ENCODE measurements at places on chromosomes 16 and 17.

- ATAC-seq, result no peak
These were observed 82.9 kb upstream of the CHMP6 start for GRCh38 chr17:80908776-80909175.

- ATAC-seq, result no peak
These were observed 48.7 kb upstream of the TNRC6C start for GRCh38 chr17:77909816-77910215.

DNA sequence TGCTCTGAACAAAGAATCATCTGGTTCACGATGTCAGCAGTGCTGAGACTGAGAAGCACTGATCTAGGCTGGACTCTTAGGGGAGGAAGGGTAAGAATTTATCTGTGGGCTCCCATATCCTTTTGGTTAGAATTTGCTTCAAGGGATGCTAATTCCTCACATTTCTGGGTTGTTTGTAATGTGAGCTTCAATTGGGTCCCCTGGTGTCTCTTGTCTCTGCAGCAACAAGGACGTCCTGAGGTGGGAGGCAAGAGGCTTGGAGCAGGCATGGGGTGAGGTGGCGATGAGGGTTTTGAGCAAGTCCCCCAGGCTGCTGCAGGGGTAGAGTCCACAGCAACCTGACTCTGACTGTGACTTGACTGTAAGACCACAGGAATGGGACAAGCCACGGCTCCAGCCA, 213.8 kb upstream of the NLRP1 start:
- ATAC-seq, result no peak

GRCh38 chr17:29572691-29573557, 4.4 kb downstream of the TP53I13 start:
- ATAC-seq, result no peak

DNA sequence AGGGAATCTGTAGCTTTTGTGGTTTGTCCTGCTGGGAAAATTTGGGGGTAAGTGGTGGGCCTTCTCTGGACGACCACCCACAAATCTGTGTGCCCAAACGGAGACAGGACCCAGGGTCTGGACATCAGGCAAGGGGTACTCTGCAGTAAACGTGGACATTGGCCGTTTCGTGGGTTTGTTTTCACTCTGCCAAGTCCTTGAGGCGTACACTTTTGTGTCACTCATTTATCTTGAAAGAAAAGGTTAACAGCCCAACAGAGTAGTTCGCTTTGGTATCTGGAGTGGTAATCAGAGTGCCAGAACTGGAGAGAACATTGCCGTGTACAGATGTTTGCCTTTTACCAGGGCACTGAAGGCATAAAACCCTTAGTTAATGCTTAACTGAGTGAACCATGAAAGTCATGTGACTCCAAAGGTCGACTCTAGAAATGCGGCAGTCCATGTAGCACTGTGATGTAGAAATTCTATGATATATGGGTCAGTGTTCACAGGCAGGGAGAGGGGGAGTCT, 15.4 kb downstream of the NAA60 start:
- no peak for ATAC-seq

GRCh38 chr16:50473356-50473945, 74.7 kb upstream of the NKD1 start:
- peak; percentile 79 for ATAC-seq

All from esophagus mucosa (tissue), 1 donor.